Activated CD8-positive, alpha-beta memory T cell treated with anti-CD3 and anti-CD28 coated beads for 1 hour (primary cell): ENCODE measurements at places on chromosomes 13 and 19.

DNA sequence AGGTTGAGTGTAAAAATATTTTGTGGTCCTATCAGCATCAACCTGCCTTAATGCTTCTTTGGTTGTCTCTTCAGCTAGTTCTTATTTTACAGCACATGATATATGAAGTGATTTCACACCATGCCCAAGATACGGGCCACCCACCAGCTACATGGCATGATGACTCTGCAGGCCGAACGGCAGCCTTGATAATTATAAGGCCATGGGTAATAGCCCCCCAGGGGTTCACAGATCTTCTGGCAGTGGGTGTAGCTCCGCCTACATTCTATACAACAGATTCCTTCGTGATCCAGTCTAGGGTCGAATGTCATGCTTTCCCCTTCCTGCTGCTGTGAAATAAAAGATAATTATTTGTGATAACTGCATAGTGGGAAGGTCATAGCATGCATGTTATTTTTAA, 36.1 kb downstream of the CNMD start:
- DNase-seq: no peak

GRCh38 chr19:44576843-44577565, 36.4 kb upstream of the IGSF23 start:
- no peak for DNase-seq

- DNase-seq: no peak
These were observed 3.0 kb upstream of the IL12RB1 start for GRCh38 chr19:18089726-18090125.

DNA sequence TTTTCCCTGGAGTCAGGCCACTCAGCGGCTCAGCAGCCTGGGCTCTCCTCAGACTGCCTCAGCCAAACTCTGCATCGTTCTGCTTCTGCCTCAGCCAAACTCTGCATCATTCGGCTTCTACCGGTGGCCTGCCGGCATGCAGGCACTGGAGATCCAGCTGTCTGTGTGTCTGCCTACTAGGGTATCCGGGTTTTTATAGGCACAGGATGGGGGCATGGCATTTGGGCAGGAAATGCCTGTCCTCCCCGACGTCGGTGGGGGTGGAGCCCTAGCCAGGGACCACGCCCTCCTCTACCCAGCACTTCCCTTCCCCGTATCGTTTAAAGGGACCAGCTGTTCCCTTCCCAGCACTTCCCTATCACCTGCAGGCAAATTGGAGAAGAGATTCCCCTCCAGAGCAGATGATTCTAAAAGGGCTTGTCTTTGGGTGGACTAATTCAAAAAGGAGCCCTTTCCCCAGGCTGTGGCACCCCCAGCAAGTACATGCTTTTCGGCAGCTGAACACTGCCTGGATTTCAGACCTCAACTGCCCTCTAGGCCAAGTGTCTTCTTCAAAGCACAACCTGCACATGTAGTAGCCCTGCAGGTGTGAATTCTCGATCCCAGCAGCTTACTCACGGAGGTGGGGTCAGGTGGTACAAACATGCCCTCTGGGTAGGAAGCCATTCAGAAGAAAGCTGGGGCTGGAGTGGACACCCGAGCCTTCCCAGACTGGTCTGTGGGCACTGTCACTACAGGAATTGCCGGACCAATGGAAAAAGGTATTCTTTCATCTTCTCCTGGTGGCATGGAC, 25.4 kb upstream of the GPR12 start:
- peak; percentile 14 for DNase-seq

DNA sequence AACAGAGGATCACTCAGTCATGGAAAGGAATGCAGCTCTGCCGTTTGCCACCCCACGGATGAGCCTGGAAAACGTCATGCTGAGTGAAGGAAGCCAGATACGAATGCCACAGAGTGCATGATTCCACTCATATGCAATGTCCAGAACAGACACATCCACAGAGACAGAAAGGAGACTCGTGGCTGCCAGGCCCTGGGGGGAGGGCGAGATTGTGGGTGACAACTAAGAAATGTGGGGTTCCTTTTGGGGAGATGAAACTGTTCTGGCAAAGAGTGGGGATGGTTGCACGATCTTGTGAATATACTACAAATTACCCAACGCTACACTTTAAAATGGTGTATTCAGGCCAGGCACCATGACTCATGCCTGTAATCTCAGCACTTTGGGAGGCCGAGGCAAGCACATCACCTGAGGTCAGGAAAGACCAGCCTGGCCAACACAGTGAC, 27.2 kb upstream of the NAPA start:
- no peak for DNase-seq

DNA sequence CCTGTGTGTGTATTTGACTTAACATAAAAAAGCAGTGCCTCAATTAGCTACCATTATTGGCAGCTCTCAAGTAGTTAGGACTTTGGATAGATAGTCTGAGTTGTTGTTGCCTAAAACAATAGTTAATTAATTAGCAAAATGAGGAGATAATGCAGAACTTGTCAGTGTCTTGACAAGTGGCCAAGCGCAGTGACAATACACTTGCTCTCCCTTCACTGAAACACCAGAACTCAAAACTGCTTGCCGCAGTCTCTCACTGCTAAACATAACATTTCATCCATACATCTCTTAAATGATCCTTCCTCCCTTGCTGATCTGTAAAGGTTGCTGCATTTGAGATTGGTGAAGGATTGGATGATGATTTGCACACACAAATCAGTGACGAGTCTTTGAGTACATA, 61.7 kb downstream of the ARHGAP35 start:
- no peak for DNase-seq

GRCh38 chr19:4264812-4265211, 14.3 kb upstream of the SHD start:
- no peak for DNase-seq
